Bronchial smooth muscle cell (primary cell): ENCODE measurements at places on chromosomes 1 and 21. TPM values are rescaled to one million over a fixed set of nuclear protein-coding genes. Genes with fewer than 3 reads are reported as not detected.

The GIPC2 gene
- total RNA-seq, result 0.09 and 0.16 TPM in 2 replicates

The PRAMEF5 gene
- not detected in 2 replicates for total RNA-seq

The HAO2 gene
- not detected in 2 replicates for total RNA-seq

The CFAP126 gene
- not detected in 2 replicates for total RNA-seq

The HES4 gene
- total RNA-seq, result 0.43 and 1.1 TPM in 2 replicates

The THEM5 gene
- total RNA-seq, result not detected in 2 replicates

The HSPB7 gene
- total RNA-seq, result 0.47 and 2.9 TPM in 2 replicates

The UBE4B gene
- 26.5 and 27.4 TPM in 2 replicates for total RNA-seq

The THEMIS2 gene
- total RNA-seq, result 5.1 and 8.4 TPM in 2 replicates

The IFI44 gene
- total RNA-seq, result 18.4 and 28.0 TPM in 2 replicates

The GBP7 gene
- not detected in 2 replicates for total RNA-seq

The FCRL4 gene
- not detected in 2 replicates for total RNA-seq

The CFHR1 gene
- total RNA-seq, result 0.16 and 0.26 TPM in 2 replicates

The LENEP gene
- total RNA-seq, result 0.60 TPM in 1 of 2 replicates, not detected in the other

The CBR3 gene
- total RNA-seq, result 21.6 and 52.6 TPM in 2 replicates

The ZSWIM5 gene
- 0.32 and 1.5 TPM in 2 replicates for total RNA-seq

The CD160 gene
- total RNA-seq, result not detected in 2 replicates

The CD48 gene
- under 0.01 TPM in 1 of 2 replicates, not detected in the other for total RNA-seq

The ASCL5 gene
- total RNA-seq, result not detected in 2 replicates

The SLC1A7 gene
- 0.94 and 2.4 TPM in 2 replicates for total RNA-seq

The KRTAP24-1 gene
- not detected in 2 replicates for total RNA-seq

The RGS8 gene
- under 0.01 and 0.09 TPM in 2 replicates for total RNA-seq

The RALGPS2 gene
- 36.7 and 57.4 TPM in 2 replicates for total RNA-seq

The CYP4A22 gene
- not detected in 2 replicates for total RNA-seq

The TP73 gene
- total RNA-seq, result not detected in 2 replicates

The KCNC4 gene
- 2.1 and 3.6 TPM in 2 replicates for total RNA-seq

The SPRR4 gene
- not detected in 2 replicates for total RNA-seq

The ZNF326 gene
- 5.3 and 6.1 TPM in 2 replicates for total RNA-seq

The S100A2 gene
- total RNA-seq, result 3.6 and 3.8 TPM in 2 replicates

The ATP6V1G3 gene
- not detected in 2 replicates for total RNA-seq

The KRTAP19-3 gene
- not detected in 2 replicates for total RNA-seq

The PRDM2 gene
- 7.0 and 7.9 TPM in 2 replicates for total RNA-seq

The ADAMTS1 gene
- 118 and 120 TPM in 2 replicates for total RNA-seq

The SEMA4A gene
- total RNA-seq, result 0.95 and 1.6 TPM in 2 replicates

The RUNX3 gene
- not detected in 2 replicates for total RNA-seq

The LRRC71 gene
- not detected in 2 replicates for total RNA-seq

The C1orf185 gene
- not detected in 2 replicates for total RNA-seq

The LCE1E gene
- not detected in 2 replicates for total RNA-seq

The FAM43B gene
- under 0.01 TPM in 1 of 2 replicates, not detected in the other for total RNA-seq

The CELA2A gene
- total RNA-seq, result not detected in 2 replicates

The PALMD gene
- 0.60 and 4.1 TPM in 2 replicates for total RNA-seq

The RNU1-3 gene
- 2,114 and 10,807 TPM in 2 replicates for total RNA-seq

The SUSD4 gene
- under 0.01 TPM in 1 of 2 replicates, not detected in the other for total RNA-seq

The OR2T11 gene
- total RNA-seq, result not detected in 2 replicates

The HUNK gene
- total RNA-seq, result under 0.01 TPM in 2 replicates

The SWT1 gene
- 4.9 and 6.6 TPM in 2 replicates for total RNA-seq

The MFAP2 gene
- total RNA-seq, result 16.1 and 22.1 TPM in 2 replicates

The BEST4 gene
- 0.16 and 0.26 TPM in 2 replicates for total RNA-seq

The KRTAP13-4 gene
- total RNA-seq, result not detected in 2 replicates

The FGR gene
- 0.09 and 0.16 TPM in 2 replicates for total RNA-seq

The DYNLT5 gene
- 0.16 TPM in 1 of 2 replicates, not detected in the other for total RNA-seq

The SH3BGR gene
- total RNA-seq, result 0.69 and 2.7 TPM in 2 replicates

The SPRR2A gene
- total RNA-seq, result not detected in 2 replicates
